IMR-90 (cell line): ENCODE measurements at places on chromosomes 6 and 20. TPM values are rescaled to one million over a fixed set of nuclear protein-coding genes. Genes with fewer than 3 reads are reported as not detected.

DNA sequence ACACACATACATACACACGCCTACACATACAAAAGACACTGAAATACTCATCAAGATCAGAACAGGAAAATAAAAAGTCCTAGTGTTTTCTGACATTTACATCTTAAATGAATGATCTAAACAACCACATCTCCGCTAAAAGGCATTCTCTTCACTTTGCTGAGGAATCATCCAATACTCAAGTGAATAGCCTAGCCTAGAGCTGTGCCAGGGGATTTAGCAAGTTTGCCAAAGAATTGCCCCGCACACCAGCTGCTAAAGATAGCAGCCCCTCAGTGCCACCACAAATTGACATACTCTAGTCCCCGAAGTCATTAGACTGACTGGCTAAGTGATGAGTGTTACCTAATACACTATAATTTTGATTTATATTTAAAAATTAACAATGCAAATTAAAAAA lies 246.8 kb upstream of the POU3F2 start:
- DNase-seq: no peak

DNA sequence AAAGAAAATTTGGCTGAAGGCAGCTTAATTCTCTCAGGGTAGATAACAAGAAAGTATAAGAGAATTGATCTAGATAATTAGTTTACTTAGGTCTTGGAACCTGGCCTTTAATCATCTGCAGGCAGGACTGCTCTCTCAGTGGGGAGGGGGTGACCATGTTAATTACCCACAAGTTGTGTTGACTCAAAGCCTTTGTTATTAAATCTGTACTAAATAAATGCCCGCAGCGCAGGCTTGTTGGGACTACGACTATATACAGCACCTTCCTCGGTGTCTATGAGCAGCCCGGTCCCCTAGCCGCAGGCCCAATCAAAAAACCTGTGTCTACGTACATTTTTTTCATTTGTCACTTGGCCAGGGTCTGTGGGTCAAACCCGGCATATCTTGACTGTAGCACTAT lies 15.6 kb upstream of the ZNF451 start:
- DNase-seq: no peak

Gene SLC22A3
- not detected in 2 replicates for total RNA-seq

Gene TGM3
- total RNA-seq: not detected in 2 replicates

Gene RFX6
- total RNA-seq: not detected in 2 replicates

Gene SAPCD1
- not detected in 2 replicates for total RNA-seq
